Posterior cingulate gyrus (tissue), 11 donors: ENCODE measurements at places on chromosomes 2 and 18.

DNA sequence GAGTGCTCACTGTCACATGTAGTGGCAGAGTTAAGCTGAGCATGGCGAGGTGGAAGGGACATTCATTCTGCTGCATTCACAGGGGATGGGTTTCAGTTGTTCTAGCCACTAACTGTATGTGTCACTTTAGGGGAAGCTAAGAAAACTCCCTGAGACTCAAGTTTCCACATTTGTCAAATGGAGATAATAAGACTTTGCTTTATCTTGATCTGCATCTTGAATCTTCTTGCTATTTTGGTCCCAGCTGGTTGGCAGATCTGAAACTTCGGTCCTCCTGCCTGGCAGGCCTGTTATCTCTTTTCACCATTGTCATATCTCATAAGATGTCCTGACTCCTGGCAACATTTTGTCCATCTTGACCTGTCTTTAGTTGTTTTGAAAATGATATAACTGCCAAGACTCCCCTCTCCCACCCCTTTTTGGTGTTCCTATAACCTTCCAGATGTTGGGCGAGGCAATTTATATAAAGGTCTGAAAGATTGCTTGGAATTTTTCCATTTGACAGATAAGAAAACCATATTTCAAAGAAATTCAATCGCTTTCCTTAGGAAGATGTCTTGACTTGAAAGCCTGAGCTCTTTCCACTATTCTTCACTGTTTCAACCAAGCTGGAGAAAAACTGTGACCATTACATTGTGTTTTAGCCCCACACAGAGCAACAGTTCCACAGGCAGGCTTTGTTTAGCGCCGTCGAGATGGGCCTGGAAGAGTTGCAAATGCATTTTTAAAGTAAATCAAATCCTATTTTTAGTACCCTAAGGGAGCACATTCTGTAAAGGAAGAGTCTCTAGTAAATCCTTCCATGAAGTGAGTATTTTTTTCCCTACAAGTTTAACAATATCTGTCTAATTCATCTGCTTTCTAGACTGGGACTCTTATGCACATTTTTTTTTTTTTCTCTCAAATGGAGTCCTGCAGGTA lies 33.4 kb downstream of the MYCN start:
- DNase-seq = no peak

- no peak for DNase-seq
These were observed 63.9 kb downstream of the TMEM131 start for GRCh38 chr2:97931858-97932225.

GRCh38 chr2:236305964-236306605 lies 41.9 kb upstream of the ASB18 start:
- no peak for DNase-seq

GRCh38 chr2:230908092-230908594 lies 16.9 kb downstream of the GPR55 start:
- no peak for DNase-seq

GRCh38 chr18:12774982-12775381 lies 72.1 kb downstream of the PSMG2 start:
- DNase-seq = no peak

GRCh38 chr2:36235882-36236281 lies 119.7 kb upstream of the CRIM1 start:
- no peak for DNase-seq

GRCh38 chr2:172082105-172082943 lies 3.0 kb upstream of the DLX1 start:
- no peak for DNase-seq

DNA sequence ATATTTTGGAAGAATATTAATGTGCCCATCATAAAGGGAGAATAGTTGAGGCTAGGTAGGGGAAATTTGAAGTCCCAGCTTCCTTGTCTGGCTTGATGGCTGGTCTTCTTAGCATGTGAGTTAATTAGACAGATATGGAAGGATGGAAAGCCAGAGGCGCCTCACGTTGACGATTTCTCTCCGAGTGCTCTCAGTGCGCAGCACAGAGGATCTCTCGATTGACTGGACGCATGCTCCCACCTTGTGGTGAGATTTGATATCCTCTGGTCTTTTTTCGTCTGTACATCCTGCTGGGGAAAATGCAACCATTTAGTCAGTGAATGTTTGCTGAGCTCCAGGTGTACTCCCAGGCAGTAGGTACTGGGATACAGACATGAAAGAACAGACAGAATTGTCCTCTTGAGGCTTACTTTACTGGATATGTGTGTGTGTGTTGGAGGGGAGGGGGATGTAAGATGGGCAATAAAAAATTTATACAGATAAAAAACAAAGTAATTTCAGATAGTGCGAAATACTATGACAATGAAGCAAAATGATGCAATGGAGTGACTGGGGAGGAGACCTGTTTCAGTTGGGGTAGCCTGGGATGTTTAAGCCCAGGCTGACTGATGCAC lies 66.9 kb upstream of the ZNG1B start:
- peak; percentile 50 for DNase-seq

DNA sequence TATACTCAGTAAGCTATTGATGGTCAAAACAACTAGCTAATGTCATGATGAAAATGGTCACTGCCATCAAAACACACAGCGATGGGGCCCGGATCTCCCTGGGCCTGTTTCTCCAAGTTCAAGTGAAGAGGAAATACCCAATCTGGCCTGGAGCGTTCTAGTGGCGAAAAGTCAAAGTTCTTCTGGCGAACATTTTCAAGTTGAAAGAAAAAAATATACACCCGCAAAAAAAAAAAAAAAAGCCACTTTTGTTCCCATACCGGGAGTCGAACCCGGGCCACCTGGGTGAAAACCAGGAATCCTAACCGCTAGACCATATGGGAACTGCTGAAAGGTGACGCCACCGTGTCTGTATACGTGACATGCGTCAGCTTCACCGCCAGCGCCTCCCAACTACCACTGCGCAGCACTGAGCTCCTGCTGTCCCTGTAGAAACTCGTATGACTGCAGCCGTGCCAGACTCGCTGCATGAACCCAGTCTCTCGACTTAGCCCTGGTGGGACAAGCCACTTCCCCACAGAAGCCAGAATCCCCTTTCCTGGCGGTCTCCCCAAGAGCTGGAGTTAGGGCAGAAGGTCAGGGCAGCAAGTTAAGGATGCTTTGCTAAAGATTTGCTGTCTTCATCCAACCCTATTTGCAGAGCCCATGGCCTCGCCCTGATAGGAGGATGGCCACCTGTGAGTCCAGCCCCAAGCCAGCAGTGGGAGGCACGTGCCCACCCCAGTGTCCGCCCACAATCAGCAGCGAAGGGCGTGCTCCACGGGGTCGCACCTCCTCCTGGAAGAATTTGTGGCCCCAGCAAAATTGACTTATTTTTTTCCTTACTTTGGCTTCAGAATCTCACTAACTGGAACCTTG lies 5.6 kb upstream of the IMP4 start:
- DNase-seq = peak; percentile 97

- DNase-seq = peak; percentile 75
These were observed 207.6 kb downstream of the MGAT5 start for GRCh38 chr2:134461511-134461910.

DNA sequence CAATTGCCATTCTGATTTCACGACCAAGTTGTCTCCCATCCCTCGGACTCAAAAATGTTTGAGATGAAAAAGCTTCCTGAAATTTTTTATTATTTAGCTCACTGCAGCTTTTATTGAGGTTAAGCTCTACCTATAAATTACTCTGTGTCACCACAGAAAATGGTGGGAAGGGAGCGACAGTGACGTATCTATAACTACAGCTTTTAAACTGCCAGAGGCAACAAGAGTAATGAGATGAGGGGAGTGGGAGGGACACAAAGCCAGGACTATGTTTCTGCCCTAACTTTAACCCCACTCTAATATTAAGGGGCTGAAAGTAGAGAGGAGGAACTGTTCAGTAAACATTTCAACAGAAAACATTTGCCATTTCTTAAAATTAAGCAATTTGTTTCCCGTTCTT lies 37.4 kb downstream of the SMAD2 start:
- no peak for DNase-seq

DNA sequence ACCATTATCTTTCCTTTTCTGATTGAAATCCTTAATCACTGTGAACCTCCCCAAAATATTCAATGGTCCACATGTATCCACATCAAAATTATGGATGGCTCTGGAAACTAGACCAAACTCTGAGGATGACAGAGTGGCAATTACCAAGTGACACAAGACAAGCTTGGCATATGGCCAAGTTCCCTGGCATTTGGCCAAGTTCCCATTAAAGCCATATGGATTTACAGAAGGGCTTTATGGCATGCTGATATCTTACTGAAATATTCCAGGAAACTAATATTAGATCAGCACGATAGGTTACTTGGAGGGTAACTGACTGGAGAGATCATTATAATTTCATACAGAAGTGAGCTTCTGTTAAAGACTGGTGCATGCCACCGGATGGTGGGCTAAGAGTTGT lies 21.9 kb upstream of the CERS6 start:
- DNase-seq = peak; percentile 35

- DNase-seq = no peak
These were observed 1269.9 kb upstream of the GYPC start for GRCh38 chr2:125386074-125386473.

GRCh38 chr2:173657996-173658717 lies 303.5 kb downstream of the CDCA7 start:
- DNase-seq = no peak

DNA sequence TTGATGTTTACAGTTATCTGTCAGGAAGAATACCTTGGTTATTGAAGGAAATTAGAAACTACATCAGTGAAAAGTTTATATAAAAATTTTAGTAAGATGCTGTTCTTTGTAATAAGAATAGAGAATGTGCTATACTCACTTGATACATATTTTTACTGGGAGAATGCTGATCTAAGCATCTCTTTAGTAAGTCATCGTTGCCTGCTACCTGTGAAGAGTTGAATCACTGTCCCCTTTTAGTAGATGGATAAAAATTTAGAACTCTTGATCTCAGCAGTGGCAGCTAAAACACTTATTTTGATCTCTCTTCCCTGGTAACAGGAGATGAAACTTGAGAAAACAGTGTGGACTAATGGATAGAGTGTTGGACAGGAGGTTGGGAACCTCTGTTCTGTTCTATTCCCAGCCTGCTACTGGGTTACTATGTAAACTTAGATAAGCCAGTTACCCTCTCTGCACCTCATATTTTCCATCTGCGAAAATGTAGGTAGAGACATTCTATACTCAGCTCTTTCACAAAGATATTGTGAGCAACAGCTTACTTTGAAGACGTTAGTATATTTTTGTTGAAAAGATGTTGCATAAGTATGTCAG lies 100.3 kb downstream of the FEZ2 start:
- no peak for DNase-seq

GRCh38 chr2:197080578-197081216 lies 154.2 kb upstream of the PGAP1 start:
- DNase-seq = no peak

DNA sequence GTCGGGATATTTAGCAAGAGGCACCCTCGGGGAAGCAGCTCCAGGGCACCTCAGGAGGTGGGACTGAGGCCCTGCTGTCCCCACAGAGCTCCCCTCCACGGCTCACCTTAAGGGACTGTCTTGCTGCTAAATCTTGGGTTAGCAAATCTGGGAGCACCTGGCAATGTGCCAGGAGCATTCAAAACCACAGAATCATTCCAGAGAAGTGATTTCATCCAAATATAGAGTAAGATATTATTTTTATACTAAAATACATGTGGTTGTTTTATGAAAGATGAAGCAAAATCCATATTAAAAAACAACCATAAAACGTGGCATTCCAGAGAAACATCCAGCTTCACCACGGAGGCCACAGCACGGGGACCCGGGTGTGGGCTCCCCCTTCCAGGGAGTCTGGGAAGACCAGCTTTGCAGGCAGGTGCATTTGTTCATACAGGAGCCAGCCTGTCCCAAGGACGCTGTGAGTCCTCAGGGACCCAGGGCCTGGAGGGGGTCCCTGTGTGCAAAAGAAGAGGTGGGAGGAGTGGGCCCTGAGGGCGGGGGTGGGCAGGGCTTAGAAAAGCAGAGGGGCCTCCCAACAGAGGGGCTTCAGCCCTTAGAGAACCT lies 16.3 kb downstream of the HS1BP3 start:
- DNase-seq = peak; percentile 61

DNA sequence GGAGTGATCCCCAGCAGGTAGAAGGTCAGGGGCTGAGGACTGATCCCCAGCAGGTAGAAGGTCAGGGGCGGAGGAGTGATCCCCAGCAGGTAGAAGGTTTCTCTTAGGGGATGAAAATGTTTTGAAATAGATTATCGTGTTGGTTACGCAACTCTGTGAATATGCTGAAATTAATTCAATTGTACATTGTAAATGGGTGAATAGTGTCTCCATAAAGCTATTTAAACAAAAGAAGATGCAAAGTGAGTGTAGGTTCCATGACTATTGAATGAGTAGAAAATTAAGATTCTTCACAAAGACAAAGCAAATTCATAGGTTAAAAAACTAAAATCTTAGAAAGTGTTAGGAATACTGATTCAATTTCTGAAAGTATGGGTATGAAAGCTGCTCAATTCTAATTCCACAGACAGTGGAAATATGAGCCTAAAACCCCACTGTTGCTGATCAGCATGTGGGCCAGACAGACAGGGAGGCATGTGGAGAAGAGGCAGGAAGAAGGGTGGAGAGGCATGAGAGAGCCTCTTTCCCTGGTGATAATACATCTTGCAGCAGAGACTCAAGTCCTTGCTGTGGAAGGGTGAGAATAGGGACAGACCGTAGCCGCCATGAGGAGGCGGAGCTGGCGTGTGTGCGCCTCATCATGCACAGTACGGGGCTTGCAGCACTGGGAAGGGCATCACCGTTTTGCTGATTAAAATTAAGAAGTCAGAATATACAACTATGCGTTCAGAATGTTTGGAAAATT lies 85.9 kb upstream of the NFATC1 start:
- no peak for DNase-seq
